ENCODE measurements at places on chromosomes 2 and 18.

DNA sequence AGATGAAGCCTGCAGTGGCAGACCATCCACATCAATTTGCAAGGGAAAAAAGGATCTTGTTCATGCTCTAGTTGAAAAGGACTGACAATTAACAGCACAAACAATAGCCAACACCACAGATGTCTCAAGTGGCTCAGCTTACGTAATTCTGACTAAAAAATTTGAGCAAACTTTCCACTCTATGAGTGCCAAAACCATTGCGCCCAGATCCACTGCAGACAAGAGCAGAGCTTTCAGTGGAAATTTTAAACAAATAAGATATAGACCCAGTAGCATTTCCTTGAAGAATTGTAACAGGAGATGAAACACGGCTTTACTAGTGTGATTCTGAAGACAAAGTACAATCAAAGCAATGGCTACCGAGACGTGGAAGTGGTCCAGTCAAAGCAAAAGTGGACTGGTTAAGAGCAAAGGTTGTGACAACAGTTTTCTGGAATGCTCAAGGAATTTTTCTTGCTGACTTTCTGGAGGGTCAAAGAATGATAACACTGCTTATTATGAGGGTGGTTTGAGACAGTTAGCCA, 12.0 kb upstream of the ZNF396 start:
- DNase-seq = no peak

- DNase-seq = no peak
These were observed 33.6 kb downstream of the PLCL1 start for GRCh38 chr2:197838036-197838435.

GRCh38 chr2:241048149-241048948, 49.9 kb downstream of the SNED1 start:
- no peak for DNase-seq

- no peak for DNase-seq
These were observed 48.4 kb upstream of the SESTD1 start for GRCh38 chr2:179313057-179313456.

GRCh38 chr18:7793100-7793499, 226.0 kb downstream of the PTPRM start:
- DNase-seq = no peak

- DNase-seq = no peak
These were observed 41.6 kb downstream of the PKDCC start for GRCh38 chr2:42089340-42089925.

- no peak for DNase-seq
These were observed 175.7 kb upstream of the HAAO start for GRCh38 chr2:42967959-42968674.

- DNase-seq = no peak
These were observed 95.9 kb upstream of the LCLAT1 start for GRCh38 chr2:30351116-30351515.

DNA sequence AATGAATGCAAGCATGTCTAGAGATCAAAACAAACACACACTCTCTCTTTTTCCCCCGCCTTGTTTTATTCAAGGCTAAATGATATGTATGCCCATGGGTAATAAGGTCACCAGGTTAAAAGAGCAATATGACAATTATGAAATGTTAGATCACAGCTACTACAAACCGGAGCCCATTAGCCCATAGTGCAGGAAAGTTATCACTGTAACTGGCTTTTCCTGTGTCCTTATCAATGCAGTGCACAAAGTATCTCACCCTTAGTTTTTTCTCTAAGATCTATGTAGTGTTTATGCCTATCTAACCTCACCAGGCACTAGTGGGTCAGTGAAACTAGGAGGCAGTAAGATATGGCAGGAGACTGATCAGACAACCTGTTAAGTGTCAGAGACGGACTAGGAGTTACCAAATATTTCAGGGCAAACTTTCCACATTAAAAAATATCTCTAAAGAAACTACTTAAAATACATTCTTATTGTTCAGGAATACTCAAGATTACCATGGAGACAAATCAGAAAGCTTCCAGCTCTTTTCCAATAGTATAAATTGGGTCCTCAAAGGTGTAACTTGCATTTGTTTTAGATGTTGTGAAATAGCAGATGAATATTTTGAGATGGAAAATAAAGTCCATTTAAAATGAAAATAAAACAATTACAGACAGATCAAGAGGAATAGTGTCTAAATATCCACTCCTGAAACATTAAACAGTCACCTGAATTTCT, 282.2 kb downstream of the EXOC6B start:
- no peak for DNase-seq

DNA sequence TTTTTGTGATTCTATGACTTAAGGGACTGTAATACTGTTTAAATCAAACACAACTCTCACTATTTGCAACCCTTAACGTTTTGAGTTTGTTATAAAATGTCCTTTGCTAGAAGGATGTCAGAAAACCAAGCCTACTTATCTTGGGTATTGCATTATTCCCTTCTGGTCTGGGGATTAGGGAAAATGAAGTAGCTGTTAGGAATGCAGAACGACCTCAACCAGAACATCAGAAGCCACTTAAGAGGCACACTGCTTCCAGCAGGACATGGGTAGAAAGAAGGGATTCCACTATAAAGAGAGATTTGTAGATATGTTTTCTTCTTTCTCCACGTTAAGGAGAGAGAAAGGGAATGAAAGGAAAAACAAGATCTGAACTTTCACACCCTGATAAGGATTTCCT, 101.2 kb downstream of the SETBP1 start:
- no peak for DNase-seq

DNA sequence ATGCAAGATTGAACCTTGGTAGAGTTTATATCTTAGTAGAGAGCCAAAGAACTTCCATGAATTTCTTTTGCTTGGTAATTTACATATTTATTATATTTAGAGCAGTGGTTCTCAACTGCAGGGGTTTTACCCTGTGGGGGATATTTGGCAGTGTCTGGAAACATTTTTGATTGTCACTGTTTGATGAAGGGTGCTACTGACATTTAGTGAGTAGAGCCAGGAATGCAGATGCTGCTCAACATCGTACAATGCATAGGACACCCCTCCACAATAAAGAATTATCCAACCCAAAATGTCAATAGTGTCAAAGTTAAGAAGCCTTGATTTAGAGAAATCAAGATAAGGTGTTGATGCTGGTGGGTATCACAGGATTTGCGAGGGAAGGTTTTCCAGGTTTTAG, 14.7 kb downstream of the AGFG1 start:
- DNase-seq = no peak

GRCh38 chr2:9973690-9974089, 22.2 kb downstream of the GRHL1 start:
- DNase-seq = no peak

- DNase-seq = no peak
These were observed 9.7 kb downstream of the XDH start for GRCh38 chr2:31404827-31405226.

GRCh38 chr2:211033765-211034164, 477.4 kb downstream of the CPS1 start:
- no peak for DNase-seq

DNA sequence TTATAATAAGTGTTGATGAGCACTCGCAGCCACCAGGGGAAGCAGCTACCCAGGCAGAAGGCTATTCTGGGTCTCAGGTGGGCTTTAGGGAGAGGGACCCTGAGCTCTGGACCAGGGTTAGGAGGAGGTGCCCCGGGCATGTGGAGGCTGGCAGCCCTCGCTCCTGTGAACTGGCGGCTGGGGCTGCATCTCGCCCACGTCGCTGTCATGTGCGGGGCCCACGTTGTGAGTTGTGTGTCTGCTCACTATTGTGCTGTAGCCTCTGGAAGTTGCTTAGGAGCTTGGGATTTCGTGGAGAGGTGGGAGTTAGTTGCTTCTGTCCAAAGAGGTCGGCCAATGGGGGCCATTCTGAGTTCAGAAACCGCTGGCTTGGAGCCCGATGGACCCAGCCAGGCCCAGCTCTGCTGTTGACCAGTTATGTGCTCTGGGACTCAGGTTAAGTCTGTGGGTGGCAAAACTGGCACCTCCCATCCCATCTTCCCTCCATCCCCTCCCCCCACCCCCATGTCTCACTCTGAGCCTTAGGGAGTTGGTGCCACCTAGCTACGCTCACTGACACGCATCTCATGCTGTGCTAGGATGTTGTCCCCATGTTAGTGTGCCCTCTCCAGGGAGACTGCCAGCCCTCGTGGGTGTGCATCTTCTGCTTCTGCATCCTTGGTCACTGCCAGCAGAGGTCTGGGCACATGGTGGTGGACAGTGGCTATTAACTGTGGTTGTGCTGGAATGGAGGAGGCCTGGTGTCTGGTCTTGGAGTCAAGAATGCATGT, 18.5 kb downstream of the RRM2 start:
- no peak for DNase-seq

- DNase-seq = no peak
These were observed 40.5 kb upstream of the POLE4 start for GRCh38 chr2:74917702-74918619.

GRCh38 chr2:189097934-189098333, 81.6 kb downstream of the COL5A2 start:
- no peak for DNase-seq

GRCh38 chr2:26016012-26016705, 17.7 kb upstream of the RAB10 start:
- DNase-seq = no peak

DNA sequence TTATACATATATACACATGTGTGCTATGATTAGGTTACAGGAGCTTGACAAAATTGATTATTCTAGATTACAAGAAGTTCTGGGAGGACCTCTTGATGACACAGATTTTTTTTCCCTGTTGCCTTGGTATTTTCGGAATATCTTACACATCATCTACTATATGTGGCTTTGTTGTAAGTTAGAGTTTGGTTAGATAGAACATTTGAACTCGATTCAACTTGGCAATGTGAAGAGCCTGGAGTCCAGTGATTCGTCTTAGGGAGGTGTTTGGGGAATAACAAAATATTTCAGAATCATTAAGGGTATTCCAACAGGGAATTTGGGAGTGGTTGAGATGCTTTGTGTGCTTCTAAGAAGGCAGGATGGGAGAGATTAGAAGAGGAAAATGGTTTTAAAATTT, 39.3 kb upstream of the EFEMP1 start:
- DNase-seq = no peak

DNA sequence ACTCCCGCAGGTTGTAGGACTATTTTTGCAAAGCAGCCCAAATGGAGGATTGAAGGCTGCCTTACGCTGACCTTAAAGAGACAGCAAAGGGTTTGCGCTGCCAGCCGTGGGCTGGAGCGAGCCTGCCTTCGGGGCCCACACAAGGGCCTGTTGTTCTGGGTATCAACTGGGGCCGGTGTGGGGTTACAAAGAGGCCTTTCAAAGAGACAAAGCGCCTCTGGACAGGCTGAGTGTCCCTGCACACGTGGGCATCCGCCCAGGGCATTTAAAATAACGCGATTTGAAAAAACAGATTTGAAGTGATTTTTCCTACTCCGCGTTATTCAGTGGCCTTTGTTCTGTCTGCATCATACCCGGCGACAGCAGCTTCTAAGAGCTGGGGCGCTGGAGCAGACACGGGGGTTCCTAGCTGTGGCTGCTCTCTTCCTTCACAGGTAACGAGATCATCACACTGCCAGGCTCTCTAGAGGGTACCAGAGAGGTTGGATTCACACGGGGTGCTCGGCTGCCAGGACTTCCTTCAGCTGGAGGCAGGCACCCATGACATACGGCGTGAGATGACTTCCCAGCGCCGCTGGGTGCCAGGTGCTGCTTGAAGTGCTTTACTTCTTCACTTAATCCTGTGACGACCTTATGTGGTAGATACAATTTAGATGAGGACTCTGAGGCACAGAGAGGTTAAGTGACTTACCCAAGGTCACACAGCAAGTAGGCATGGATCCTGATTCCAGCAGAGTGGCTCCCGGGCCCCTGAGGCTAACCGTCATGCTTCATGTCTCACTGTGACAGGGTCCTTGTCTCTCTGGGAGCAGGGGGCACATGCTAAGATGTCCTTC, 32.2 kb downstream of the MAL start:
- DNase-seq = no peak

GRCh38 chr18:23587220-23587642, 925 bp upstream of the NPC1 start:
- no peak for DNase-seq

DNA sequence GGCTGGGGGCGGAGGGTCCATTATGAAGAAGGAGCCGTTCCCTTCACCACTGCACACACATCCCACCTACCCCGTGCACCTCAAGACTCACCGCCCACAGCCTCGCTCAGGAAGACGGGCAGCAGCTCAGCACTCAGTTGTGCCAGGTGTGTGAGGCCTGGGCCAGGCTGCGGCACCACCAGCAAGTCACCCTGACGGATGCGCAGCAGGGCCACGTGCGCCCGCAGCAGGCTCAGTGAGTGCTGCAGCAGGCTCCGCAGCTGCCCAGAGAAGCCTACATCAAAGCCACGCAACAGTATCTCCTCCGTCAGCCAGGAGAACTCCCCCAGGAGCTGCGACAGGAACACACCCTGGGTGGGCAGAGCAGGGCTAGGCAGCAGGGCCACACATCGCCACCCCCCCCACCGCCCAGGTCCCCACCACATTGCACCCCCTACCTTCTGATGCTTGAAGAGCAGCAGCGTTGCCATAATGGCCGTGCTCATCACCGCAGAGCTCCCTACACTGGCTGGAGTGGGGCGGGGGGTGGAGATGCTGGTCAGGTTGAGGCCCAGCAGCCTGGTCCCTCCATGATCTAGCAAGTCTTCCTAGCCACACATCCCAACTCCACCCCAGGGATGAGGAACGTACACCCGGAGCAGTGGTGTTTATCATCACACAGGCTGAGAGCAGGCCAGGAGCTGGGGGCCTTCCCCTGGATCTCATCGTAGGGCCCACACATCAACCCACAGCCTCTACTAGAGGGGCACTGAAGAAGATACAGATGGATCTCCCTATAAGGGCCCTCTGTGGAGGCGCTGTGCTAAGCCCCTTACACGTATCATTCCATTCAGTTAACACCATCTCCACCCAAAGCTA, 10.2 kb downstream of the GPAT2 start:
- DNase-seq = no peak

DNA sequence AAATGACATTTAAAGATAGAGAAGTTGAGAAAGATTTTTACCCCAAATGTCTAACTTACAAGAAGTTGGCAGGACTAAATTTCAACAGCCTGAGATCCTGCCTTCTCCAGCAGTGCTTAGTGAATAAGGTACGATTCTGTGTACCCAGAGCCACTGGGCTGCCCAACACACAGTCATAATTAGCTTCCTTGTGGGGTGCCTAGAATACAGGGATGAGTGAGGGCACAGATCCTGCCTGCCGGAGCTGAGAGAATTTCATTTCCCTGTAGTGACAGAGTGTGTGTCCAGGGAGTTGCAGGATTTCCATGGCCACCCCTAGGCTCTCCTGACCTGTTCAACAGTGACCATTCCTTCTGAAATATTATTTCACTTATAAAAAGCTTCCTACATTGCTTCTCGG, 27.0 kb downstream of the GREB1 start:
- no peak for DNase-seq

DNA sequence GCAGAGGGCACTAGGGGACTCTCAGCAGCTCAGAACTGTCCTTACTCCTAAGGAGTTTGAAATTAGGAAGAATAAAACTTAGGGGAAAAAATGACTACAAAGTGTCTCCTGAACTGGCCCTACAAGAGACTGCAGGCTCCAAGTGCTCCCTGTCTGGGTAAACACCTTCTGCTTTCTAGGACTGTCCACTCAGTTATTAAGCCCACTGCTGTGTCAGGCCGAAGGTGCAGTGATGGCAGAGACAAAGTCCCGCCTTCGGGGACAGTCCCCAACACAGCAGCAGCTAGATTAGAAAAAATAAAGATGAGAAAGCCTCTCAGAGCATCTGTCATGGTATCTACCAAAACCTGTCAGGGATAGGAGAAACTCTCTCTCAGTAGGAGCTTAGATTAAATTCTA, 28.3 kb downstream of the TWIST2 start:
- DNase-seq = no peak

GRCh38 chr2:48714245-48714644, 41.3 kb downstream of the LHCGR start:
- no peak for DNase-seq
